ENCODE measurements at places on chromosomes 7 and 10. TPM values are rescaled to one million over a fixed set of nuclear protein-coding genes. Genes with fewer than 3 reads are reported as not detected.
A peak's percentile ranks its signal among the peaks of the same experiment; 100 is the strongest.

DNA sequence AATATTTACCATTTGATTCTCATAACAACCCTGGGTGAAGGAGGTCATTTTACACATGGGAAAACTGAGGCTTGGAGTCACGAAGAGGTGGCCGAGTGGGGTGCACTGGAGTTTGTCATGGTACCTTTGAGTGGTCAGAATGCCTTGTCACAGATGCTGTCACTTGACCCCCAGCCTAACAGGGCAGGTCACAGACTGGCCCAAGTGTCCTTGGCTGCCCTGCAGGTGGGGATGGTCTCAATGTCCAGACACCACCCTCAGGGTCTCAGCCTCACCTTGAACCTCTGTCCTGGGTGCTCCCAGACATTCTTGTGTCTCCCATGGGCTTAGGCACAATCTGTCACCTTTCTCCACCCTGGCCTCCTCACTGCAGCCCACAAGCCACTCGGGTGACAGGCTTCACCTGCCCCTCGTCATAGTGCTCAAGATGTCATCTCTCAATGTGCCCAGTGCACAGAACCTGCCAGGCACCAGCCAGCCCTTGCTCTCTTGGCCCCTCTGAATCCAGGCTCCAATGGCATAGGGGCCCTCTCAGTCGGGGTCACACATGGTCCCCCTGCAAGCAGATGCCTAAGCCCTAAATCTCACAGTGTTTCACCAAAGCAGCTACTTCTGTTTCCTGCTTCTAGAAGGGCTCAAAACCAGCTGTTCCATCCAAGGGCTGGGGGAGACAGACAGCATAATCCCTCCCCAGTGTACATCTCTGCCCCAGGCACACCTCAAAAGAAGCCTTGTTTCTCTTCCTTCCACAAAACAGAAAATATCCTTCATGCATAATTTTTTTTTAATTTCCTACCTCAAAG lies 76.8 kb upstream of the NANOS1 start:
- DNase-seq = no peak

DNA sequence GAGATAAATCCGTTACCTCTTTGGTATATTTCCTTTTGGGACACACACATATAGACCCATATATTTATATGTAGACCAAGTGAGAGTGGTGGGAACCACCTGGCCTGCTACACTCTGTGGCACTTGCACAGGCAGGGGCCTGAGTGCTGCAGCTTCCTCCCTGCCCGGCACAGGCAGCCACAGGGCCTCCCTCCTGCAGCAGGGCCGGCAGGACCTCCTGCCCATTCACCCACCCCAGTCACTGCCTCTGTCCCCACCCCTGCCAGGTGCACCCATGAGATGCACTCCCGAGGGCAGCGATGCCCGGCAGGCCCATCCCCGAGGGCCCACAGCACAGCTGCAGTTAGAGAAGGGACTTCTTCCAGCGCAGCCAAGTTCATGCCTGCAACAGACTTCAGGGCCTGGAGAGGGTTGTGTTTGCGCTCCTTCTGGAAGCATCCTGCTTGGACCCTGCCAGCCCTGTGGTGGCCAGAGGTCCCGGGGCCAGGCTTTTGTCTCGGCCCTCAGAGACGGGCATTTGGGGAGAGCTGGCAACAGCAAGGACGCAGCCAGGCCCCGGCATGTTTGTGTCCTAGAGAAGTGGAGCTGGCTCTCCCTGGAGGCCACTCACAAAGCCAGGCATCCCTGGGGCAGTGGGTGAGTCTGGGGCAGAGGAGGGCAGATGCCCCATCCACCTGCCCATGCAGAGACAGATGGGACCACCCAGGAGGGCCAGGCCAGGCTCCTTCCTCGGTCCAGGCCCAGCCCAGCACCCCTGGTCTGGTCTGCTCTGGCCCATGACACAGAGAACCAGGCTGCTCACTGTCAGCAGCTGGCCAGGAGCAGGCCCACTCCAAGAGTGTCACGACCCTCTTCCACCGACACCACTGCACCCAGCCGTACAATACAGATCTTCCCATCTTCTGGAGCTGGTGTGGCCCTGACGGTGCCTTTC lies 41.4 kb downstream of the PWWP2B start:
- peak; percentile 49 for DNase-seq

GRCh38 chr7:31133497-31133896 lies 81.4 kb downstream of the ADCYAP1R1 start:
- DNase-seq = no peak

GRCh38 chr7:91910171-91910570 lies 29.7 kb upstream of the MTERF1 start:
- DNase-seq = no peak

The NEBL gene
- total RNA-seq = 591 TPM

The HEPACAM2 gene
- not detected for total RNA-seq

- no peak for DNase-seq
Observed at GRCh38 chr10:93749218-93749799, 8.4 kb upstream of the LGI1 start.

The EEPD1 gene
- 6.9 TPM for total RNA-seq

DNA sequence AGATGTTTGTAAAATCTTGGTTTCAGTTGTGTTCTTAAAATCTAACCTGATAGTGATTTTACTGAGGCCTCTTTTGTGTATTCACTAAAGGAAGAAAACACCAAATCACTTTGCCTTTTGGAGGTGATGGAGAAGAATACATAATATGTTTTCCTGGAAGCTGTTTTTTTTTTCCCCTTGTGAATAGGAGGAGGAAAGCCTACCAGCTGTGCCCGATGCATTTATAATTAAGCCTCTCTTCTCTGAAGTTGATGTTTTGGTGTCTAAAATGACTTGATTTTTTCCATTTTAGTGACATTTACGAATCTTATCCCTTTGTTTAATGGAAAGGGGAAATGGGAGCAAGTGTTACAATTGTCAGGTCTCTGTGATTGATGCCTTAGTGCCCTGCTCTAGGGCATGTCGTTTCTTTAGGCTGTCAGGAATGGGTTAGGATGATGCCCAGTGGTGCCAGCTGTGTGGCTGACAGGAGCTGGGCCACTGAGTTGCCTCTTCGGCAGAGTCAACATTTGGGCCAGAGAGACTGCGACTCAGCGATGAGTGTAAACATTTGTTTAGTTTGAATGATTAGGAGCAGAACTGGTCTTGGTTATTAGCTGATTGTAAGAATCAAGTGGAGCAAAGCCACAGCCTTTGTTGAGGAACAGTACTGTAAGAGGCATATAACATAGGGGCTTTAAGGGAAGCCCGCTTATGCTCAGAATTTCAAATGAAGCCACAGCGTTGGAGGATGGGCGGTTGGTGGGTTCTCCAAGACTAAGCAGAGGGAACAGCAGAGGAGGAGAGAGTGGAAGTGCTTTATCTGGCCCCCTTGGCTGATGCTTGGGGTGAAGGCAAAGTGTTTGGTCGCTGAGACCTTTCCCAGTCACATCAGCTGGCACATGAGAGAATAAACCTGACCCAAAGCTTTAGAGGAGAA lies 81.6 kb downstream of the CDK14 start:
- no peak for DNase-seq

The CYP26A1 gene
- total RNA-seq = not detected

- DNase-seq = no peak
Observed at GRCh38 chr7:95190515-95190914, 133.8 kb downstream of the PON1 start.

- DNase-seq = peak; percentile 86
Observed at GRCh38 chr7:44565097-44565794, 8.5 kb downstream of the DDX56 start.

- no peak for DNase-seq
Observed at GRCh38 chr10:100504096-100504495, 15.6 kb downstream of the SEC31B start.

- peak; percentile 54 for DNase-seq
Observed at GRCh38 chr7:74482629-74483401, 29.1 kb downstream of the GTF2IRD1 start.

The CALML3 gene
- total RNA-seq = not detected

The CNNM1 gene
- 0.15 TPM for total RNA-seq

DNA sequence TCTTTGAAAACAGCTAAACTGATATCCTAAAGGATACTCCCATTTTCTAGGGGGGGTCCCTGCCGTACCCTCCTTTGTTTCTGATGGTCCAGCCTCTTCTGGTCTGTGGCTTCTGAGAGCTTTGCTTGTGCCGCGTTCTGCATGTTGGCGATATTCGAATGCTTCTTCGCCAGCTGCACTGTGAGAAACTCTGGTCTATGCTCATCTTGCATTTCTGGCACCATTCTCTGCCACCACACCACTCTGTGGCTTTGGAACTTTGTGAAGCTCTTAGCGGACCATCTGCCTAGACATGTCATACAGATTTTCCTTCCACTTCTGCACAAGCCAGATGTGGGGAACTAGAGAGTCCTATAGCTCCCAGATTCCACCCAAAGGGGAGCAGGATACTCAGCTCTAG lies 197.2 kb downstream of the REEP3 start:
- no peak for DNase-seq

- DNase-seq = no peak
Observed at GRCh38 chr7:85673876-85674275, 487.0 kb upstream of the SEMA3D start.

GRCh38 chr7:27410812-27411544 lies 168.4 kb downstream of the EVX1 start:
- no peak for DNase-seq

The JCAD gene
- 29.7 TPM for total RNA-seq

- peak; percentile 30 for DNase-seq
Observed at GRCh38 chr10:119441921-119442757, 100.4 kb downstream of the RGS10 start.

DNA sequence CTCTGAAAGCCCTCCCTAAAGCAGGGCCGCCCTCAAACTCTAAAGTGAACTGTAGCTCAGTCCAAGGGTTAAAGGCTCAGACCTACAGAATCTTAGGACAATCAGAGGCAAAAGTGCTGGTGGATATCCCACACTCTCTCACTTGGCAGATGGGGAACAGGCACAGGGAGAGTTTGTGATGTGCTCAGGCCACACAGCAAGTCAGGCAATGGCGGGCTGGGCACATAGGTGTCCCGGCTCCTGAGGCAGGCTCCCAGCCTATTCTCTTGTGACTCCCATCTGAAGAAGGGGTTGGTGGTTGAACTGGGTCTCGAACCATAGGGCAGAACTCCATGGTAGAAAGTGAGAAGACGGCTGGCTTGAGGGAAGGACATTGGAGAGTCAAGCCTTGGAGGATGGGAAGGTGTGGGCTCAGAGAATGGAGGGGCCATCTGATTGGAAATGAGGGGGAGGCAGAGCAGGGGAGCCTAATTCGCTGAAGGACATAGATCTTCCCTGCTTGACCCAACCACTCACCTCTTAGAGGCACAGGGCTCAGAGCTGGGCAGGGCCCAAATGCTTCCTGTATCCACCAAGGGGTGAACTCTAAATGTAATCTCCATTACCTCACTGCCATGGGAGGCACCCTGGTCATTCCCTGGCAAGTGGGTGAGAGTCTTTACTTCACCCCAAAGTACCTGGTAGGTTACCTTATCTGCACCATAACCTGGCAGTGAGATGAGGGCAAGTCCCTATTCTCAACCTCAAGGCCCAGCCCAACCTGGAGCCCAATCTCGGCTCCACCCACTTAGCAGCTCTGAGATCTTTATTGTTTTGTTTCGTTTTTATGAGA lies 4.9 kb upstream of the ZMIZ1 start:
- DNase-seq = no peak

- DNase-seq = peak; percentile 56
Observed at GRCh38 chr10:42111076-42111475, 527.3 kb downstream of the ZNF33B start.

DNA sequence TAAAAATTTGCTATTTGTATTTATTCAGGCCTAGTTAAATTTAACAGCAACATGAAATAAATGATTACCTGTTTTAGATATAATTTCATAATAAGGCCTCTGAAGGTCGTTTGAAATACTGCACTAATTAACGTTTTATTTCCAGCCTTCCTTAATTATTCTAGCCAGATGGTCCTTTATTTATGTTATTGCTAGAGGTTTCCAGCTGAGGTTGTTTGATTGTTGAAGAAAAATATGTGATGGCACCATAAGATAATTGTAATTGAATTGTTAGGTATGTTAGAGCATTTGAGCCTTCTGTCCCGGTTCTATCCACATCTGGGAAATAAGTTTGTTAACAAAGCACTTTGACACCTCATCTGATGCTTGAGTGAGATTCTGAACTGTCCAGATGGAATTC lies 556.1 kb downstream of the ATRNL1 start:
- no peak for DNase-seq

The MOGAT3 gene
- not detected for total RNA-seq

DNA sequence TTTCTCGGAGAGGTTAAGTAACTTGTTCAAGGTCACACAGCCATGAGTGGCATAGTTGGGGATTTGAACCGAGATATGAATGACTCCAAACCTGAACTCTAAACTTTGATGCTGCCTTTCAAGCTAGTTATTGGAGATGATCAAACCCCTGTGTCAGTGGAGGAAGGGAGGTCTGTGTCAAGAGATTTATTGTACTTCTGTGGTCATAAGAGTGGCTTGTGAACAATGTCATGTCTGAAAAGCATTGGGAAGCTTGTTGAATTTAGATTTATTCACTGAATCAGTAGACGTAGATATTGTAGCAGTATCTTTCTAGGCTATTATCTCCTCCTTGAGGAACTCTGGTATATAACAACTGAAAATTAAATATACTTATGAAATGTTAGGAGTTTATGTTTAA lies 27.3 kb downstream of the SNX10 start:
- no peak for DNase-seq

GRCh38 chr7:38855867-38856266 lies 53.1 kb downstream of the VPS41 start:
- no peak for DNase-seq

The TMEM196 gene
- total RNA-seq = not detected

GRCh38 chr10:78028438-78029268 lies 662 bp downstream of the POLR3A start:
- DNase-seq = no peak

DNA sequence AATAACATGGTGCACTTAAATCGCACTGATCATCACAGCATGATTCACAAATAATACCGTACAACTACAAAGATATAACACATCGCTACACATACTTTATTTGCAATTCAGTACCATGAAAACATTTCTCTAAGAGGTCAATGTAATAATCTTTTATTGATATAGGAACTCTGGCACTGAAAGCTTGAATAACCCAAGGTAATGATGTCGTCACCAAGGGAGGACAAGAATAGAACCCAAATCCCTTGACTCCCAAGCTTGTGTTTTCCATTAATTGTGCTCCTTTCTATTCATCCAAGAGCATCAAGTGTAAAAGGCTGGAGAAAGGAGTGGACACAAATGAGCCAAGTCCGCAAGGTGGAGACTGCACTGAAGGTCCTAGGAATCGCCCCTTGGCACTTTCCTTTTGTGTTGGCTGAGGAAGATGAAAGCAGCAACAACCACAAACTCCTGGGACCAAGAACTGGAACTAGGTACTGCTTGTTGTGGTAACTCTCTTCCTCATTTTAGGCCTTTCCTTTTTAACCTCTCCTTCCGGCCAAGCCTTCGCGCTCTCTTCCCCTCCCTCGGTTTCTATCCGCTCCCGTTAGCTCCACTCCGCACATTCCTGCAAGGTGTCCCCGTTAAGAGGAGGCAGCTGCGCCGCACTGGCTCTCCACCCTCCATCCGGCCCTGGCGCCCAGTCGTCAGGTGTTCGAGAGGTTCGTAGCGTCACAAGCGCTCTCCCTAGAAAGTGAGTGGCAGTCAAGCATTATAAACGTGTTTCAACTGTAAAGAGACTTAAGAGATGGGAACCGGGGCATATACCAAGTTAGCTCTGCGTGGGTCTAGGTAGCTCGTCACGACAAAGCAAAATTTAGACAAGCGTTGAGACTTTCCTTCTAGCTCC lies 1.0 kb upstream of the CBLL1 start:
- peak; percentile 63 for DNase-seq

- no peak for DNase-seq
Observed at GRCh38 chr7:67842571-67842970, 845.9 kb downstream of the TYW1 start.

The INA gene
- not detected for total RNA-seq

GRCh38 chr7:100221767-100222444 lies 2.2 kb downstream of the PVRIG start:
- no peak for DNase-seq
